ENCODE measurements at places on chromosomes 1 and 21.

- no peak for DNase-seq
These were observed 229.3 kb downstream of the CAMTA1 start for GRCh38 chr1:7014640-7014930.

DNA sequence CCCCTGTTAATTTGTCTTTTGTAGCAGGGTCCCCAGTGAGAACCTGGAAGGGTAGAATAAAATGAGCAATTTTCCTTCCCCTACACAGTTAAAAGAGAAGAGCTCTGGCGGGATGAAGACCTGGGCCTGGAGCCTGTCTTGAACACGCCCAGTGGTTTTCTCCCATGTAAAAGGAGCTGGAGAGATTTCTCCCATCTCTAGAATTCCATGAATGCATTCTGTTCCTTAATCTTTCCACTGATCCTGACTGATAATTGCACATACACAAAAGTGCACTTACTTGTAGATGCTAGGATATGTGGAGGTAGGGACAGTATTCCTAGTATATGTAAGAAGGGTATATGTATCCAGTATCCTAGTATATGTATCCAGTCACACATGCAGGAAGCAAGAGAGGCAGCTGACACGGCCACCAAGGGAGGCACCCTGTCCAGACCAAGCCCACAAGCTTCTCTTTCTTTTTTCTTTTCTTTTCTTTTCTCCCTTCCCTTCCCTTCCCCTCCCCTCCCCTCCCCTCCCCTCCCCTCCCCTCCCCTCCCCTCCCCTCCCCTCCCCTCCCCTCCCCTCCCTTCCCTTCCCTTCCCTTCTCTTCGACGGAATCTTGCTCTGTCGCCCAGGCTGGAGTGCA, 11.9 kb upstream of the PKNOX1 start:
- DNase-seq: no peak

DNA sequence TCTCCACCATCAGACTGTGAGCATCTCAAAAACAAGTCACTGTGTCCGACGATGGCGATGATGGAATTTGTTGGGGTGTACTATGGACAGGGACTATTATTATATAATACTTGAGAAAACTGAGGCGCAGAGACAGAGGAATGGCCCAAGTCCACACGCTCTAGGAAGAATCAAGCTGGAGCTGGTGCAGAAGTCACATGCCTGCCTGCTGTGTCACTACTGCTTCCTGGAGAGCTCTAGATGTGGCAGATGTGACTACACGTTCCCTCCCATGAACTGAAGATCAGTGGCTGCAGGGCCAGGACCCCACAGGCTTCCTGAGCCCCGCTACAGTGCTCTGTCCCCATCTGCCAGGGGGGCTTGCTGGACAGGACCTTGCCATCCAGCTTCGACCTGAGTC, 56.9 kb downstream of the TRABD2B start:
- DNase-seq: no peak

- no peak for DNase-seq
These were observed 86.5 kb downstream of the LIPI start for GRCh38 chr21:14124266-14124665.
